NCI-H1930 (cell line): ENCODE measurements at places on chromosomes 4 and X.
A peak's percentile ranks its signal among the peaks of the same experiment; 100 is the strongest.

GRCh38 chr4:99998062-99998867 is 48.2 kb upstream of the H2AZ1 start:
- DNase-seq: no peak

DNA sequence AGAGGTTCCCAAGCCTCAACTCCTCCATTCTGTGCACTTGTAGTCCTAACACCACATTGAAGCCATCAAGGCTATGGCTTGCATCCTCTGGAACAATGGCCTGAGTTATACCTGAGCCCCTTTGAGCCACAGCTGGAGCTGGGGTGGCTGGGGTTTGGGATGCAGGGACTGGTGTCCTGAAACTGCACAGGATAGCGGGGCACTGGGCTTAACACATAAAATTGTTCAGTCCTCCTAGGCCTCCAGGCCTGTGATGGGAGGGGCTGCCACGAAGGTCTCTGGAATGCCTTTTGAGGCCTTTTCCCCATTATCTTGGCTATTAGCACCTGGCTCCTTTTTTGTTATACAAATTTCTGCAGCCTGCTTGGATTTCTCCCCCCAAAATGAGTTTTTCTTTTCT is 35.5 kb downstream of the CFAP299 start:
- DNase-seq: no peak

- no peak for DNase-seq
Observed at GRCh38 chr4:20474119-20474518, 222.4 kb downstream of the SLIT2 start.

- DNase-seq: peak; percentile 66
Observed at GRCh38 chr4:168923526-168924194, 86.4 kb downstream of the CBR4 start.

GRCh38 chr4:186536285-186536684 is 19.1 kb downstream of the MTNR1A start:
- no peak for DNase-seq

- no peak for DNase-seq
Observed at GRCh38 chr4:132124624-132124974, 1024.5 kb upstream of the PCDH10 start.

DNA sequence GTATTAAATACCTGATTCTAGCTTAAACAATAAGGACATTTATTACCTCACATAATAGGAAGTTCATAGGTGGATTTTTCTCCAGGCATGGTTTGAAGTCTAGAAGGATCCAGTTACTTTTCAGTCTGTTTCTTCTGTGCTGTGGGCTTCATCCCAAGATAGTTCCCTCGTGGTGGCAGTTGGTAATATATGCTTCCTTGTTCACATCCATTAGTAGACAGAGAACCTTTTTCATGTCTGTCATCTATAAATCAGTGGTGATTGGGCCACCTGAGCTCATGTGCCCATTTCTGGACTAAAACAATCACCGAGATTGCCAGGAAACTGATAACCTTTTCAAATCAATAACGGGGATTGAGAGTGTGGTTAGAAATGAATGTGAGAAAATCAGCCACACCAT is 97.7 kb downstream of the KDM6A start:
- no peak for DNase-seq

- DNase-seq: no peak
Observed at GRCh38 chr4:94531991-94532789, 80.4 kb downstream of the PDLIM5 start.

- DNase-seq: no peak
Observed at GRCh38 chr4:98919996-98920395, 8.9 kb downstream of the EIF4E start.

- no peak for DNase-seq
Observed at GRCh38 chr4:122625156-122625555, 4.3 kb upstream of the IL21 start.

GRCh38 chrX:39688576-39689375 is 409.0 kb downstream of the BCOR start:
- peak; percentile 15 for DNase-seq

- DNase-seq: no peak
Observed at GRCh38 chr4:140529434-140529833, 5.5 kb downstream of the ELMOD2 start.

DNA sequence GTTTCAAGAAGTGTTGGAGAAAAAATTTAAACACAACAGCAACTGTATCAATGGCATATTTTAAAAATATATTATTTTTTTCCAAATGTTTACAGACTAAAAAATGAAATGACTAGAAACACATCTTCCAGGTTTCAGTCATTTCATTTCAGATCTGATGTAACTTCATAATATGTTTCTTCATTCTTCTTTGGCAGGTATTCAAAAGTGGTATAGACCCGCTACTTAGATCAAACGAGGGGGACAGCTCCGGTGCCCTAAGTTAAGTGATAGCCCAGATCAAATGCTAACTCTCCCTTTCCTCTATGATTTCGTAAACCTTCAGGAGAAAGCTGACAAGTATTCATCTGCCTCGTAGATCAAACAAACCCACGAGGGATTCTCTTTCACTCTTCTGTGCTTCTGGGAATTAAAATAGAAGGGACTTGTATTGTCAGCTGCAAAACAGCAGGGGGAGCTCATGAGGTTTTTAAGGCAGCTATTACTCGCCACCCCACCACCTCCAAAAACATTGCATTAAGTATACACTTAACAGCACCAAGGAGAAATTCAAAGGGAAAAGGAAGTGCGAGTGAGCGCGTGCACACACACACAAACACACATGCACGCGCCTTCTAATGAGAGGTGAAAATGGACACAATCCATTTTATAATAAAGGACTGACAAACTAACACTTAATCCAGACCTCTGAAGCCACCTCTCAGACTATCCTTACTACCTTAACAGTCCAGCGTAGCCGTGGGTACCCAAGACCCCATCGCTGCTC is 21.4 kb downstream of the HELT start:
- peak; percentile 4 for DNase-seq

DNA sequence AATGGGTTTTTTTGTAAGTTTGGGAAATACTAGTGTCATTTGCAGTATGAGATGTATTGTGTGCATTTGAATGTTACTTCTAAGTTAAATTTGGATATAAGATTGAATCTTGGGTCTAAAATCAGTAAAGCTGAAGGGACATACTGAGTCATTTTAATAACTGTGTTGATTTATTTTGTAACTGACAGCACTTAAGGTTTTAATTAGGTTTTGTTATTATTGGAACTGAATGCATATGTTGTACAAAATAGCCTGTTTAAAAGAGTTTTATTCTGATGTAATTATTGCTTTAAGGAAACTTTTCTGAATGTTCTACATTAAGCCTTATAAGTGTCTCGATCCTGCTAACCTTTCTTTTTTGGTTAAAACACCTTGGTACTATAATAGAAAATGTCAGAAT is 396.6 kb downstream of the MAPK10 start:
- no peak for DNase-seq

DNA sequence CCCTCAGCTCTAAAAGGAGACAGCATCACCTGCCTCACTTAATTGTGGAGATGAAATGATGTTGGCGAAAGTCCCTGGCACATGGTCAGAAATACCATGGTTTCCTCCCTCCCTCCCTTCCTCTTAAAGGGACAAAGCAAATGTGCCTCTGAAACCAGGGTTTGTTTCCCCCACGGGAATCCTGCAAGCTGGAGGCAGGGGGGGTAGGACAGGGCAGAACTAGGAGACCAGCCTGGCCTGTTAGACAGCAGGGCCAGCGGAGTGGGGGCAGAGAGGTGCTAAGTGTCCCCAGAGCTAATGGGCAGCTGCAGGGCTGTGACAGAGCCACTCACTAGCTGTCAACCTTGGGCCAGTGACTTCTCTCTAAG is 5.7 kb downstream of the RTL5 start:
- DNase-seq: no peak

DNA sequence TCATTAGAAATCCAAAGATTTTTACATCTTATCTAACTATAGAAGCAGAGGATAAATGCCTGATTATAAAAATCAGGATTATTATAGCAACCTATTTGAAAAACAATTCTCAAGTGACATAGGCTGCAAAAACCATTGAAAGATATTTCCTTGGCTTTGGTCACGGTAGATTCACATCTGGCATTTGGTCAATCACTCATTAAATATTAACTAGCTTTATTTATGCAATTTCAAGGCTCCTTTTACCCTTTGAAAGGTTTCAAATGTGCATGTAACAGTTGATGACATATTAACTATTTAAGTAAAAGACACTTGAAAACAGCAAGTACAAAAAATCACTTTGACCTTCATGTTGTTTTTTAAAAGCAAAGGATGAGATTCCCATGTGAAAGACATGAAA is 98.1 kb downstream of the MMRN1 start:
- no peak for DNase-seq

- DNase-seq: no peak
Observed at GRCh38 chr4:25901030-25901430, 13.0 kb upstream of the SMIM20 start.

DNA sequence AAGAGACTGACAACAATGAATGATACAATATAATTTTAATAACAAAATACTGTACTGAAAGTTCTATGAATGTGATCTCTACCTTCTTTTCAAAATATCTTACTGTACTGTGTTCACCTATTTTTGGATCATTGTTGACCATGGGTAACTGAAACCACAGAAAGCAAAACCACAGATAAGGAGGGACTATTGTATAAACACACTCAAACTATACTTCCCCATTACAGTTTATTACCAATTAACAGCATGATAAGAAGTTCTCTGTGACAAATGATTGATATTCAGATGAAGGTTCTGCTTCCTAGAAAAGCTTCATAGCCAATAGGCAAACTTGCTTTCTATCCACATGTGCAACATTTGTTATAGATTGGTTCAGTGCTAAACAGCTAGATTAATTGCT is 50.1 kb downstream of the GABRG1 start:
- DNase-seq: no peak

DNA sequence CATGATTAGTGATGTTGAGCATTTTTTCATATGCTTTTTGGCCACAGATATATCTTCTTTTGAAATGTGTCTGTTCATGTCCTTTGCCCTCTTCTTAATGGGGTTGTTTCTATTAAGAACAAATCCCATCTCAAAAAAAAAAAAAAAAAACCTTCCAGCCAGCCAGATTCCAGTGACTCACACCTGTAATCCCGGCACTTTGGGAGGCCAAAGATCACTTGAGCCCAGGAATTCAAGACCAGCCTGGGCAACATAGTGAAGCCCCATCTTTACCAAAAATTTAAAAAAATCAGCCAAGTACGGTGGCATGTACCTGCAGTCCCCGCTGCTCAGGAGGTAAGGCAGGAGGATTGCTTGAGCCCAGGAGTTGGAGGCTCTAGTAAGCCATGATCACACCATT is 5.1 kb downstream of the RAB33B start:
- DNase-seq: no peak

DNA sequence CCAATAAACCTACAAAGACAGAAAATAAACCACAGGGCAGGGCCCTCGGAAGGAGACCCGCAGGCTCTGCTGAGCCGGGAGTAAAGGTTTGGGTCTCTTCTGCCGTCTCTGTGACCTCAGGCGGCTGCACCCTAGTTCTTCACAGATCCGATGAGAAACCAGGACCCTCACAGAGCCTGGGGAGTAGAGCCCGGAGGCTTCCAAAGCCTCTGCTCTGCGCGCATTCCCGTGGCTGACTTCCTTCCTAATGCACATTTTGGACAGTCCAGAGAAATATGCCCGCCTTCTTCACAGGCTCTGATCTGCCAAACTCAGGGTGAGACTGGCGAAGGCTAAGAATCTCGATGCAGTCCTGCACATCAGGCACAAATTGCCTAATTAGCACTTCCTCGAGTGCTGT is 245.5 kb downstream of the EVC2 start:
- DNase-seq: no peak

GRCh38 chr4:86326400-86326799 is 33.5 kb downstream of the MAPK10 start:
- DNase-seq: no peak

GRCh38 chr4:88225232-88226105 is 58.9 kb downstream of the PPM1K start:
- DNase-seq: no peak

DNA sequence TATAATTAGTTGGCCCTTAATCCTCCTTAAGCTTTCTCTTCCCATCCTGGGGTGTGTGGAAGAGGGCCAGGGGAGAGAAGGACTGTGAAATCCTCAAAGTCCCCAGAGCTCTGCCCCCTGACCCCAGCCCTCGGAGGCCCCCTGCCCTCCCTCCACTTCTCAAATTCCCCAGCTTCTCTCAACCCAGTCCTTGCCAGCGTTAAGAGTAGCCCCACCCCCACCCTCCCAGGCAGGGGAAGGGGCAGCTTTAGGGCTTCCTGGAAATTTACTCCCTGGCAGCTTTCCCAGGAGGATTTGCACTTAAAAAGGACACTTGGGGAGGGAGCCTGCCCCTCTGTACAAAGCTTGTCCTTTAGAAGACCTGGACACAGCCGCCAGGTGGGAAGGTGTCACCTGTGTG is 11.8 kb upstream of the CD40LG start:
- DNase-seq: no peak

DNA sequence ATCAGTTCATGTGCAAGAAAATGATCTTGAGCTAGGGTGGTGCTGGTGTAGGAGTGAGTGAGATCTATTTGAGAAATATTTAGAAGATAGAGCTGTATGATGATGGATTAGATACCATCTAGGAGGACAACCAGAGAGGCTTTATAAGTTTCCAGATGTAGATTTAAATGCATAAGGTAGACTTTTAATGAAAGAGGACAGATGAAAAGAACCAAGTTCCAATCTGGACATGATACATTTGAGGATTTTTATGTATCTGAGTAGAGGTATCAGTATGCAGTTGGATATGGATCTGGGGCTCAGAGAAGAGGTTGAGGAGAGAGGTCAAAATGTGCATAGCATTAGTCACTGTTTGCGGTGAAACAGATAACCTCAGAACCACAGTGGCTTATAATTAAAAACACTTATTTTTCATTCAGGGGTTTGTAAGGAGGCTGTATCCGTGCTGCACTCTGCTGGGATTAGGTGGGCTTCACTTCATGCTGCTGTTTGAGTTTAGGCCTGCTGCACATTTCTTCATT is 348.7 kb downstream of the BMPR1B start:
- no peak for DNase-seq

- DNase-seq: no peak
Observed at GRCh38 chr4:27350161-27350560, 489.5 kb downstream of the STIM2 start.

GRCh38 chr4:7506119-7506518 is 71.4 kb upstream of the PSAPL1 start:
- DNase-seq: no peak

- DNase-seq: no peak
Observed at GRCh38 chr4:56730097-56730496, 49.0 kb upstream of the HOPX start.

DNA sequence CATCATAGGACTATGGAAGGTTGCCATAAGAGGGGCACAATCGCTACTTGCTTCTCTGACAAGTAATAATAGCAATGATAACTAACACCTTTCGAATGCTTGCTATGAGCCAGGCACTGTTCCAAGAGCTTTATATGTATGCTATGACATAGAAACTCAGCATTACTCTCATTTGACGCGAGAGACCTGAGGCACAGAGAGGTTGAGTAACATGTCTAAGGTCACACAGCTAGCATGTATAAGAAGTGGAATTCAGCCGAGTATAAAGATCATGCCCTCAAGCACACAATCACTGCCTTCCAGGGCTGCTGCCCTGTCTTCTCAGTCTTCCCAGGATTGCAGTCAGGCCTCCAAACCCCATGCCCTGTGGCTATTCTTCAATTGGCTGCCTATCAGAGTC is 19.5 kb downstream of the PJA1 start:
- no peak for DNase-seq

GRCh38 chr4:101000496-101000895 is 346.8 kb downstream of the PPP3CA start:
- no peak for DNase-seq
